ENCODE measurements at places on chromosomes 6 and 20.

DNA sequence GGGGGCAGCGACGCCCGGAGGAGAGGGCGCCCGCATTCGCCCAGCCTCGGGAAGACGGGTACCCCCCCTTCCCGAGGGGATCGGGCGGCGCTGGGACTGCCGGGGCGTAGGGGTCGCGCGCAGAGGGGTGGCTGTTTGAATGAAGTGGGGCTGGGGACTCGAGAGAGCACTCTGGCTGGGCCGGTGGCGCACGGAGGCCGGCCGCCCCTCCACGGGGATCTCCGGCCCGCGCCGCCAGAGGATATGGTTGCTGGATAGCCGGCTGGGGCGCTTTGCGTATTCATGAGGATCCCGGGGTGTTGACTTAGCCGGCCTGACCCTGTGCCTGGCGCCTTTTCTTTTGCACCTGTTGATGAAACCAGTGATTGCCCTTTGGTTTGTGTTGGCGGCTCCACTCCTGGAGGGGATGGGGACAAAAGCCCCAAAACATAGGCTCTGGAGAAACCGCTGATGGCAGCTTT lies 469 bp downstream of the SYNJ2 start:
- peak; percentile 42 for DNase-seq

GRCh38 chr20:48287021-48287494 lies 501.8 kb upstream of the SULF2 start:
- no peak for DNase-seq

- DNase-seq = peak; percentile 56
These were observed 153.5 kb upstream of the OGFRL1 start for GRCh38 chr6:71134929-71135642.

GRCh38 chr6:112929641-112930040 lies 582.5 kb downstream of the RFPL4B start:
- DNase-seq = no peak

All from trophoblast cell (in vitro differentiated cells and primary cell).